Activated gamma-delta T cell treated with anti-CD3 and anti-CD28 coated beads, Interleukin-2, amount 50 U/mL, for 16 hours (primary cell): ENCODE measurements at places on chromosomes 13 and 19.

GRCh38 chr13:98915563-98915962, 62.3 kb downstream of the DOCK9 start:
- no peak for DNase-seq

- no peak for DNase-seq
These were observed 266.4 kb upstream of the NBEA start for GRCh38 chr13:34675626-34676025.

- DNase-seq: peak; percentile 94
These were observed at the start of gene FGF22 for GRCh38 chr19:639253-640160. TSS of gene FGF22 (plus strand) at chr19:639879. CDS start at chr19:639926, 47 bp downstream.

GRCh38 chr19:290372-291005, 714 bp downstream of the PLPP2 start:
- peak; percentile 27 for DNase-seq

DNA sequence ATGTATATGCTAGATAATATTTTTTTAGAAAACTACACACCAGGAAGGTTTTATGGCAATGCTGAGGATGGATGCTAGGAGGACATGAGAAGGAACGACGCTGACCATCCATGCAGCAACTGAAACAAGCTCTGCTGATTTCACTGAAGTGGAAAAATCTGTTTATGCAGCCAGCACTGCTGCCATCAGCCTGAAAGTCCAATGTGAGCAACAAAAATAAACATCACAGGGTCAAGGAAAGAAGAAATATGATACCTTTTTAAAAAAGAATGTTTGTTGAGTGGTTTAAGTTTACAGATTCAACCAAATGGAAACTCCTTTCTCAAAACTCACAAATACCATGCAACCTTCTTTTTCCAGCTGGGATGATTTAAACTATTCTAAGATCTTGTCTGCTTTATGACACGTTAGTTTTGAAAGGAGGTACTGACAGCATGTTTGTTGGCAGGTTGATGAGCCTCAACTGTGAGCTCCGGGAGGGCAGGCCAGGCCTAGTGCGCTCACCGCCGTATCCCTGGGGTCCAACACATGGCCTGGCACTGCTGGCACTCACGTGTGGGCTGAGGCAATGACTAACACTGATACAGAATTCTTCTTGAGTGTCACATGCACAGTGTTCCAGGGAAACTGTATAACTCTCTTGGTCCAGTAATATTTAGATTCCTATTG, 46.8 kb downstream of the LATS2 start:
- no peak for DNase-seq
